G401 (cell line): ENCODE measurements at places on chromosomes 11 and 22.

DNA sequence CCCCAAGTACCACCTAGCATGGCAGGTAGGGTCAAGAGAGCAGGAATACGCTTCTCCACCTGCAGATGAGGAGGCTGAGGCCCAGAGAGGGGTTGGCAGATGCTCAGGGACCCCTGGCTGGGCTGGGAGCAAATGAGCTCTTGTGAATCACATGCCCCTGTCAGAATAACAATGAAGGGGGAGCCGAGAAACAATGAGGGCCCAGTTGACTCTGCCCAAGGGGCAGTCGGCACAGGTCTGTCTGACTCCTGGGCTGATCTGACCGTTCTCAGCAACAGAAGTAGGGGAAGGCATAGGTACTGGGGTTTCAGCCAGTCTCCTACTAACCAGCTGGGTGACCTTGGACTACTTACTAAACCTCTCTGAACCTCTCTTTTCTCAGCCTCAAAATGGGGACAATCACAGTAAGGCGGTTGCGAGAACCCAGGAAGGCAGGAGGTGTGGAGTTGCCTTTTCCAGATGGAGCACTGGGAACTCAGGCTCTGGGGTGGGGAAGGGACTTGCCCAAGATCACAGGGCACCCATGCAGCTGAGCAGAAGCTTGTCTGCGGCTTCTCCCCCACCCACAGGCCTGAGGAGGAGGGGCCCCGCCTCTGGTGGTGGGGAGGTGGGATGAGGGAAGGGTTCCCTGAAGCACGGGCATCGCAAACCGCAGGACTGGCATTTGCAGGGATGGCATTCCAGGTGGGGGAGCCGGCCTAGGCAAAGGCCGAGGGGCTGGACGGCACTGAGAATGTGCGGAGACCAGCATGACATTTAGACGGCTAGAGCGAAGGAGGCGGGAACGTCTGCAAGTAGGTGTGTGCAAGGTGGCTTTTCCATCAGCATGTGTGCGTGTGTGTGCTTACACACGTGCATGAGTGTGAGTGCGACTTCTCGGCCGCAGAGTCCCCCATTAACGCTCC, 163.0 kb downstream of the MN1 start:
- no peak for DNase-seq

GRCh38 chr11:44467931-44468330, 97.5 kb upstream of the CD82 start:
- no peak for DNase-seq

DNA sequence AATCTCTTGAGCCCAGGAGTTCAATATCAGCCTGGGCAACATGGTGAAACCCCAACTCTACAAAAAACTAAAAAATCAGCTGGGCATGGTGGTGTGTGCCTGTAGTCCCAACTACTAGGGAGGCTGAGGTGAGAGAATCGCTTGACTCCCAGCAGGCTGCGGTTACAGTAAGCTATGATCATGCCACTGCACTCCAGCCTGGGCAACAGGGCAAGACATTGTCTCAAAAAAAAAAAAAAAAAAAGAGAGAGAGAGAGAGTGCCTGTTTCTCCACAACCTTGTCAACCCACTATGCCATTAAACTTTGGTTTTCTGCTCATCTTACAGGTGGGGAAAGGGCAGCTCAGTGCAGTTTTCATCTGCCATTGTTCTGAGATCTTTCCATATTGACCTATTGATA, 5.1 kb downstream of the FOLR3 start:
- DNase-seq: no peak

- no peak for DNase-seq
These were observed 31.3 kb upstream of the RRM1 start for GRCh38 chr11:4063348-4063747.

DNA sequence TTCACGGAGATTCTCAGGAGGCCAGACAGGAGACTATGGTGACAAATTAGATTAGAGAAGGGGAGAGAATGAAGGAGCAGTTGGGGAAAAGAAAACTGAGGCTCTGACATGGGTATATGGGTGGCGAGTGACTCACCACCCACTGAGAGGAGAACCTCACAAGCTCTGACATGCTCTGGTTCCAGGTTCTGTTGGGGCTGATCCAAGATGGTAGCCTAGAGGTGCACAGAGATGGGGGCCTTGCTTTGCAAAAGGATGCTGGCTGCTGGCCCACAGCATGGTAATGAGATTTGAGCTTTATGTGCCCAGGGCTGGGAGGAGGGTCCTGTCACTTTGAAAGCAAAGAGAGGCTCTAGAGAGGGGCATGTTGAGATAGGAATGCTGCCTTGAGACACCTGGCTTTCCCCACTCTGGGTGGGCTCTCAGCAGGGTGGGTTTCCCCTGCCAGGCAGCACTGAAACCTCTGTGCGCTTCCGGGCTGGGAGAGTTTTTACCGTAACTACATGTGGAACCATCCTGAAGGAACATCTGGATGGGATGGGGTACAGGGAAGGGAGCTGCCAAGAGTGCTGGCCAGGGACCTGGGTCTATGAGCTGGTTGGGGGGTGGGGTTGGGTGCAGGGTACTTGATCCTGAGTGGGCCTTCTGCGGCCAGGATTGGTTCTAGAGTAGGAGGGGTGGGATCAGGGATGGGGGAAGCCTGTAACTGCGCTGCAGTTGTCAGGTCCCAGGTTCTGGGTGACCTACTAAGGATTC, 1.2 kb upstream of the GRK2 start:
- no peak for DNase-seq

- no peak for DNase-seq
These were observed 279.5 kb downstream of the ST3GAL4 start for GRCh38 chr11:126634963-126635362.

DNA sequence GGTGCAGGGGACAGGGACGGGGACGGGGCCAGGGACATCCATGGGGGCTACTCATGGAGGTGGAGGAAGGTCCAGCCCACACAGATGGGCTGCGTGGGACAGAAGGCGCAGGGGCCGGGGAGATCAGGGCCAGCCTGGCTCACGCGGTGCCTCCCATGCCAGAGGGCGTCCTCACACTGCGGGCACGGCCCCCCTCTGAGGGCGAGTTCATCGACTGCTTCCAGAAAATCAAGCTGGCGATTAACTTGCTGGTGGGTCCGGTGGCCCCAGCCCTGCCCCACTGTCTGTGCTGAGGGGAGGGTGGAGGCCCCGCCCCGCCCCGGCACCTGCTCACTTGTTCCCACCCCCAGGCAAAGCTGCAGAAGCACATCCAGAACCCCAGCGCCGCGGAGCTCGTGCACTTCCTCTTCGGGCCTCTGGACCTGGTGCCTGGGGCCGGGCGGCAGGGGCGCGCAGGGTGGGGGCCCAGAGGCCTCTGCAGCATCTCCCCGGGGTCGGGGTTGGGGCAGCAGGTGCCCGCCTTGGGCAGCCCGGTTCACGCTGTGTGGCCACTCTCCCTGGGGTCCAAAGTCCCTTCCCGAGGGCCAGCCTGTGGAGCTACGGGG, 15.8 kb downstream of the EPS8L2 start:
- DNase-seq: no peak

DNA sequence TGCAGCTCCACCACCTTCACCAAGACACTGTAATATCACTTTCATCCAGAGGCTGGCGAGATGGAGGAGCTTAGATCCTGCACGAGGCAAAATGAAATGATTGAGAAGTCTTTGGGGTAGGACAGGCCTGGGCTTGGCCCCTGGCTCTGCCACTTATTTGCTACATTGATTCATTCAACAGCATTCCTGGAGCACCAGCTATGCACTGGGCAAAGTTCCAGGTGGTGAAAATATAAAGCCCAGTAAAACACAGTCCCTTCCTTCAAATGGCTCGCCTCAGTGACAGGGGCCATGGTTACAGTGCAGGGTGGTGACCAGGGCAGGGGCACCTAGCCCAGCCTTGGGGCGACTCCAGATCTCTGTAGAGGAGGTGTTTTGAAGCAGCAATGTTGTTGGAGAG, 19.7 kb downstream of the ALX4 start:
- no peak for DNase-seq

- no peak for DNase-seq
These were observed 498.2 kb downstream of the KCNA4 start for GRCh38 chr11:29518389-29519174.

DNA sequence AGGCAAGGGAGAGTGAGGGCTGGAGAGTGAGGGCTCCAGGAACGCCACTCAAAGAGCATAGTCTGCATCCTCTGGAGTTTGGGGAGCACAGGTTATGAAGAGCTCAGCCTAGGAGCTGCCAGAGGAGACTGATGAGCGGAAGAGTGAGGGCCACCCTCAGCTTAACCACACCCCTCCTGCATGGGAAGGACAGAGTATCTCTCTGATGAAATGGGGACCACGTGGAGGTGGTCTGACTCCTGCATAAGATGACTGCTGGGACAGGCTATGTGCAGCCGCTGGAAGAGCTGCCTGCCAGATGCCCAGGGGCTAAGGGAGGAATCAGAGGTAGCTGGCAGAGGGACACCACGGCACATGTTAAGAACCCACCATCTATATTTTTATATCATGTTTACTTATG, 162.9 kb upstream of the POU2AF2 start:
- DNase-seq: no peak
